ENCODE measurements at places on chromosomes 11 and 22. TPM values are rescaled to one million over a fixed set of nuclear protein-coding genes. Genes with fewer than 3 reads are reported as not detected.

ZBTB3 gene
- total RNA-seq: 9.7 TPM

DNA sequence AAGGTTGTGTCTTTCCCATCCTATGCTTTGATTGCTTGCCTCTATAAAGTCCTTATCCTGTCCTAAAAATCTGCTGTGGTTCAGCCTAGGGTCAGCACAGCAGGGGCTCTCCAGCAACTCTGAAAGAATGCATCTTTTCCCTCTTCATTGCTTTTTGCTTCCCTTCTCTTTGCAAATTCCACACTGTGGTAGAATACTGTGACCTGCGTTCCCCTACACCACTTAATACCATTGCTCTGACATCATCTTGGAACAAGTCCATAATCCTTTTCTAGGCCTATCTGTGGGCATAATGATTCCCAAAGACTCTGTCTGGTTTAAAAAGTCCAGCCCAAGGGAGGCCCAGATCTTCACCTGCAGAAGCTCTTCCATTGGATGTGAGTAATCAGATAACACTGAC is 177.7 kb downstream of the NAV2 start:
- no peak for DNase-seq

CDHR5 gene
- total RNA-seq: 5.0 TPM

DNA sequence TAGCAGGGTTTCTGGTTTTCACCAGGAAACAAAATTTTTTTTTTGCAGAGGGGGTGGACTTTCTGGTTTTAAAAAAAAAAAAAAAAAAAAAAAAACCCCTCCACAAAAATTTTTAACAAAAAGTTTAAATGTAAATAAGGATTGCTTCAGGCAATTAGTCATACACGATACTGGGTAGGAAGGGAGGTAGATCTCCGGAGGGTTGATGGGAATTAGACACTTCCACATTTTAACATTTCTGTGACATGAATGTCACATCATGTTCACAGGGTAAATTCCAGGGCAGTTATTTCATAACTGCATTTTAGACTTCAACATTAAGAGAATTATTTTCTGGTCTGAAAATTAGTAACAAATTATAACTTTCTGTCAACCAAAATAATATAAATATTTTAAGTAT is 15.9 kb downstream of the NUP98 start:
- no peak for DNase-seq

GRCh38 chr11:117993988-117994745 is 8.0 kb downstream of the IL10RA start:
- DNase-seq: no peak

DNA sequence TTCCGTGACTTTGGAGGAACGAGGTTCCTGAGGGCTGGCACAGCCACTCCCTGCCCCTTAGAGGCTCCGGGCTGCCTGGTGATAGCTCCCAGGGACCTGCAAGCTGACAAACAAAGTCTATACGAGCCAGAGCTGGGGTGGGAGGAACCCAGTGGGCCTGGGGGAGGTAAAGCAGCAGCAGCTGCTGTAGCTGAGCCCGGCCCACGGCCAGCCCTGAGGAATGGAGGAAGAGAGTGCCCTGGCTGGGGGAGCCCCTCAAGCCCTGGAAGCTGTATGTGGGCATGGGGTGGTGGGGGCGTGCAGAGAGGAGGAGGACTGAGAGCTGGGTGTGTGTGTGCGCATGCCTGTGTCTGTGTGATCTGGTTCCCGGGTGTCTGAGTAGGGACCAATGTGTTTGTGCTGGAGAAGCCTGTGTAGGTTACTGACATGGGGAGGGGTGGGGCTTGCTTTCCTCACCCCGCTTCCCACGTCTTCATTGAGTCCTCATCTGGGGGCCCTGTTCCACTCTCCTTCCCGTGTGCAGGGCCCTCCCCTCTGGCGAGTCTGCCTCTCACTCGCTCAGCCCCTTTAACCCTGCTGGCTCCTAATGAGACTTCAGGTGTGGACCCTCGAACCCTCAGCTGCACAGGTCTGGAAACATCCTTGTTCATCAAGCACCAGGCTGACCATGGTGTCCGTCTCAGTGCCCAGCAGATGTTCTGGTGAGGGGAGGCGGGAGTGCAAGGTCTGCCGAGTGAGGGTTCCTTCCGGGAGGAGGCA is 10.8 kb downstream of the ST3GAL4 start:
- no peak for DNase-seq

DNA sequence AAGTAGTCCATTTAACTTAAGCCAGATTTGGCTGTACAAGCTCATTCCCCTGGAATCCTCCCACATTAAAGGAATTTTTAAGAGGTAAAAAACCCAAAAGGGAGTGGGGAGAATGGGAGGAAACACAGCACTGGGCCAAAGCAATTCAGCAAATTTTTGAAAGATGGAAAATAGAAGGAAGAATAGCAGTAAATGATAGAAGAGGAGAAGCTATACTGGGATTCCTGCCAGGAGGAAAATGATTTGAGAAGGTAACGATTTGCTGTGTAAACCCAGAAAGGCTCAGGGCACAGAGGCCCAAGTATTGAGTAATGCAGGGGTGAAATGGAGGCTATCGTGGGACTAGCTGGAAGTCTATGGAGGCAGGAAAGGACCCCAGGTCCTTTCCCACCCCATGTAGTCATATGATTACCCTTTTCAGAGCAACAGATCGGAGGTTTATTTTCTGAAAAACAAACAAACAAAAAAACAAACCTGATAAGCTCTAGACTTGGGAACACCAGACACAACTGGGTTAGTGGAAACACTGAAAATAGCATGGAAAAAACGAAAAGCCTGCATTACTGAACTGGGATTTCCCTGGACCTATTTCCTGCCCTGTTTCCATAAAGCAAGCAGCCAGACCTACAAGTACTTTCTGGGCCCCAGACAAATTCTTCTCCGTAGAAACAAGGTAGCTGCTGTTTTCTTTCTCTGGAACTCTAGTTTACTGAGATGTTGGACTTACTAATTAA is 140.0 kb downstream of the SWAP70 start:
- no peak for DNase-seq

KCNC1 gene
- total RNA-seq: 0.26 TPM

- DNase-seq: no peak
Measured at GRCh38 chr11:9014826-9015225, 11.0 kb upstream of the NRIP3 start.

GRCh38 chr11:93166194-93166593 is 31.6 kb downstream of the SLC36A4 start:
- no peak for DNase-seq

- no peak for DNase-seq
Measured at GRCh38 chr11:36450110-36450572, 59.9 kb downstream of the TRAF6 start.

DNA sequence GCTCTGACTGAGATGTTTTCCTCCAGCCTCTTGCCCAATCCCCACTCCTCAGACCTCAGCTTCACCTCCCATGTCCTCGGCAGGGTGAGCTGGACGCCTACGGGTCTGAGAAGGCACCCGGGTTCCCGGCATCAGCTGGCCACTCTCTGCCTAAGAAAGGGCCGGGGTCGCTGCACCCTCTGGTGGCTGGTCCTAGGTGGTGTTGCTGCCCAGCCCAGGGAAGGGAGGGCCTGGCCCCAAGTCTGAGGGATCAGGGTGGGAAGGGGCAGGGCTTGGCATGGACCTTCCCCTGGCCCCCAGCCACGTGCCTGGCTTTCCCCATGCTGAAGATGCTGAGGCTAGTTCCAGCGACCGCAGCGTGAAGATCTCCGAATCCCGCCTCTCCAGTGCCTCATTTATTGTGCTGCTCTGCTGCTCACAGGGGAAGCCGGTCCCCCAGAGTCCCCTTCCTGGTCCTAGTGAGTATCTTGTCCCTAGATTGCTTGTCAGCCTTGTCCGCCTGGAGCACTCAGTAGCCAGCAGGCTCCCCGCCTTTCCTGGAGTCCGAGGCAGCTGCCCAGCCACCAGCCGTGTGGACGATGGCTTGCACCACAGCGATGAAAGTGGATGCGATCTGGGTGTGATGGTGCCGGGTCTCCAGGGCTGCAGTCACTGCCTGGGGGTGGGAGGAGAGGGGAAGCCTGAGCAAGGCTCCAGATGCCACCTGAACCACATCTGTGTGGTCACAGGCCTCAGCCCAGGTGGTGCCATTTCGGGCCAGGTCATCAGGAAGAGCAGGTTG is 2.9 kb upstream of the GGT5 start:
- peak; percentile 91 for DNase-seq

DNA sequence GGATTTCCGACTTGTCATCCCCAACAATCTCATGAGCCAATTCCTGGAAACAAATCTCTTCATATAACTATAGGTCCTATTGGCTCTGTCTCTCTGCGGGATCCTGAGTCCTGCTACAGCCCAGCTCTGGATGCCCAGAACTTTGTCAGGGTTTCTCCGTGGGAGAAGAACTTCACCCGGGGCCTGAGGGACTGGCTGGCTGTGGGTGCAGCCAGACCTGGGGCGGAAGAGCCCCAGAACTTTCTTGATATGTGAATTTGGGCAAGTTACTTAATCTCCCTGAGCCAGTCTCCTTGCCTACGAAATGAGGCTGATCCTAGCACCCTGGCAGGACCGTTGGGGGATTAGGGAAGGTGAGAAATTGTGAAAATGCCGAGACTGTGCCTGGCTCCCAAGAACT is 6.6 kb upstream of the TRIM29 start:
- no peak for DNase-seq

DNA sequence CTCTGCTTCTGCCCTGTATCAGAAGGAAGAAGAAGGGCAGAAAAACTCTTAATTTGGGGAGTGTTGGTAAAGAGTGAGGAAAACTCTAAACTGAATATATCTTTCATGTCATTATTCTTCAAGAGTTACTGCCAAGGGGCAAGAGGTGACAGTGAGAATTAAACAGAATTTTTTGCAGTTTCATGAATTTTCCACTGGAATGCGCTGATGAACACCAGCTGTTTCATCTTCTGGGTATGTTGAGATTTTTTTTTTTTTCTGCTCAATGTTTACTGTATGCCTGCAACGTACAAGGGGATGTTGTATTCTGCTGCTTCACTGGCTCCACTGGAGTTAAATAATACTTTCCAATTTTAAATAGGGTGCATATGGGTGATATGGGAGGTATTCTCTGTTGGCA is 117.8 kb downstream of the FAM76B start:
- no peak for DNase-seq

GRCh38 chr22:31944700-31945442 is 536 bp downstream of the YWHAH start:
- peak; percentile 56 for DNase-seq

DNA sequence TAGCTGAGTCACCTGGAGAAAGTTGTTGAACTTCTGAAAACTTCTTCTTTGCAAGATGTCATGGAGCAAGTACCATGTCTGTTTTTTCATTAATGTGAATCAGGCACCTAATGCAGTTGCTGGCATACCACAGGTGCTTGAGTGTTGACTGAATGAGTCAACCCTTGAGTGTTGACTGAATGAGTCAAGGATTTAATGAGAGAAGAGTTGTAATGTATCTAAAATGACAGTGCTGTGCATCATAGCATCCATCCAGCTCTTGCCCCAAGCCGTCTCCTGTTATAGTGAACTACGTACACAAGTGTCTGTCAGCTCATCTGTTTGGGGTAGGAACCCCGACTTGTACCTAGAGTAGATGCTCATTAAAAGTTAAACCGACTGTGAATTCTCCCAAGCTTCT is 93.1 kb downstream of the CWC15 start:
- DNase-seq: no peak

MIOX gene
- total RNA-seq: not detected

- DNase-seq: no peak
Measured at GRCh38 chr11:27839226-27839913, 139.1 kb upstream of the BDNF start.

DNA sequence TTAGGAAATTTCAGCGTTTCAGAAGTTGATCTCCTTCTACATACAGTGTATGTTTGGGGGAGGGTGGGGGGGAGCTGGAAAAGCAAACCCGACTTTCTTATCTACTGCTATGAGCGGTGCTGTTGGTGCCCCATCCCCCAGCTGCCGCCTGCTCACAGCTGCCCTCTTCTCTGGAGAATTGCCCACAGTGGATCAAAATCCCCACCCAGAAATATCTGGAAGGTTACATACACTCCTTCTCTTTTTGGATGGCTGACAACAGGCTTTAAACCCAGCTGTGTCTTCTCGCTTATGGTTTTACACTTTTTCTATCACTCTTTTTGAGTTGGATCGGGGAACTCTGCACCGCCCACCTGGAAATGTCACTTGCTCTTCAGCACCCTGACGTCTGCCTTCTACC is 56.4 kb downstream of the DHCR7 start:
- no peak for DNase-seq

- DNase-seq: no peak
Measured at GRCh38 chr22:32312748-32313147, 44.9 kb upstream of the RFPL3 start.

OR5L1 gene
- total RNA-seq: not detected

- DNase-seq: peak; percentile 89
Measured at GRCh38 chr11:2211113-2211971, 39.7 kb upstream of the TH start.

DNA sequence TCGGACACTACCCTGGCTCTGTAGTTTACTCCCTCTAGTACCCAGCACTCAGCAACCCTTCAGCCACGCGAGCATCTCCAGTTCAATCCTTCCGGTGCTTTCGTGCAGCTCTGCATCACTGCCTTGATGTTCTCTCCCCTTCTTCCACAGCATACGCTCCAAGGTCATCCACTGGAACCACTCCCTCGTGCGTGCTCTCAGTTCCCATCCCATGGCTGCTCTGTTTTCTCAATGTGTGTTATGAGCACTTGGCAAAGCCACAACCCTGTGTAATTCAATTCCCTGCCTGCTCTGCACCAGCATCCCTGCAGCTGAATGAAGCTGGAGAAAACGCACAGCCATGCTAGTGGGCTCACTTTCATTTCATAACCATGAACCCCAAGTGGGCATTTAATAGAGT is 38.5 kb upstream of the NFRKB start:
- no peak for DNase-seq

DNA sequence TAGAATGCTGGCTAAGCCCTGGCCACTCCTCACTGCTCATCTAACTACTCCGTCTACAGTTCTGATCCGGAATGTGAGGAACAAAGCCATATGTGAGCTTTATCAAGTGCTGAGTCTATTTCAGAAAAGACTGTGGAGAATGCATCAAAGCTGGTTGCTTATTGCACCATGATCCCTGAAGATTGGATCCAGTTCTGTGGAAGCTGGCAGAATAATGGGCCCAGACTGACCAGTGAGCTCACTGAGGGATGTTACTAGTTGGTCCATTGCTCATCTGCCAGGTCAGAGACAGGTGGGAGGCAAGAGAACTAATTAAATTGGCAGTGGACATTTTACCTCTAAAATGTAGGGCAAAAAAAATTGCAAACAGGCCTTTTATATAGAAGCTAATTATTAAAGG is 681.3 kb downstream of the NTM start:
- DNase-seq: no peak

IGLL5 gene
- total RNA-seq: not detected

DNA sequence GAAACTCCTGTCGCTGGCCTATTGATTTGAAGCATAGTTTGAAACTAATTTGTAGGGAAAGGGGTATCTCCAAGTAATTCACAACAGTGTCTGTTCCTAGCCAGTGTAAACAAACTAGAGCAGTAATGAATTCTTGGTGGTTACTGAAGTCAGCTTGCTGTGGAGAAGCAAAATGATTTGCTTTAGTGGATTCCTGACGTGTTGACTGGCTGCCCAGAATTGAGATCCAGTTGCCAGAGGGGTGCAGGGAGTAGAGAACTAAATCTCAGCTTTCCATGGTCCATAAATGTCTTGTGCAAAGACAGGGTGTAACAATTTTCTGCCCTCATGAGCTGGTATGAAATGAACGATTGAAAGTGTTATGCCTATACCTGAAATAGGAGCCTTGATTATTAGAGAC is 382.5 kb upstream of the KIRREL3 start:
- DNase-seq: no peak
